ENCODE measurements at places on chromosomes 12 and 14.

DNA sequence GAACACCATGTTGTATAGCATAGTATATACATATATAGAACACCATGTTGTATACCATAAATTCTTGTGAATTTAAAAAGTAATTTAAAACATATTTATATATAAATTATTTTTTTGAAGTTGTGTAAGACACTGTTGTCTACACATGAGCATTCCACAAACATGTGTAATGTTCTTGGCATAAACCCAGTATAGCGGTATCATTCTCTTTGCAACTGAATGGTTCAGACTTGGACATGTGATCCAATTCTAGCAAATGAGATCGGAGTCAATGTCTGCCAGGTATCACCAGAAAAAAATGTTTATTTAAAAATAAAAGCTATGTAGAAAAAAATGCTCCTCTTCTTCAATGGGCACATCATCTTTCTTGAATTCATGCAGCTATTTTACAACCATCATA lies 33.9 kb downstream of the CEP290 start:
- DNase-seq = no peak

GRCh38 chr12:117155278-117156060 lies 34.8 kb downstream of the FBXO21 start:
- DNase-seq = peak; percentile 28

GRCh38 chr14:71638523-71639196 lies 293.6 kb upstream of the RGS6 start:
- no peak for DNase-seq

DNA sequence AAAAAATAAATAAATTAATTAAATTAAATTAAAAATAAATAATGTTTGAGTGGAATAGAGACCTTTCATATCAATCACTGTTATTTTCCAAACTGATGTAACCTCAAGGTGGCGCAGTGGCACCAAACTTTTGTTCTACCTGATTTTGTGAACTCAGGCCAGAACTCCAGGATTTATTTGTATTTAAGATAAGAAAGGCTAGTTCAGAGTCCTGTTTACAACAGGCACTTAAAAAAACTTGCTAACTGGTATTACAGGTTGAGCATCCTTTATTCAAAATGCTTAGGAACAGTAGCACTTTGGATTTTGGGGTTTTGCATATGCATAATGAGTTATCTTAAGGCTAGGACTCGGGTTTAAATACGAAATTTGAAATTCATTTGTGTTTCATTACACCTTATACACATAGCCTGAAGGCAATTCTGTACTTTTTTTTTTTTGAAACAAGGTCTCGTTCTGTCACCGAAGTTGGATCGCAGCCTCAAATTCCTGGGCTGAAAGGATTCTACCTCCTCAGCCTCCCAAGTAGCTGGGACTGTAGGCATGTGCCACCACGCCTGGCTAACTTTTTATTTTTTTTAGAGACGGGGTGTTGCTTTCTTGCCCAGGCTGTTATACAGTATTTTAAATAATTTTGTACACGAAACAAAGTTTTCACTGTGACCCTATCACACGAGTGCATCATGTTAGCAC lies 32.4 kb downstream of the YY1 start:
- DNase-seq = no peak

DNA sequence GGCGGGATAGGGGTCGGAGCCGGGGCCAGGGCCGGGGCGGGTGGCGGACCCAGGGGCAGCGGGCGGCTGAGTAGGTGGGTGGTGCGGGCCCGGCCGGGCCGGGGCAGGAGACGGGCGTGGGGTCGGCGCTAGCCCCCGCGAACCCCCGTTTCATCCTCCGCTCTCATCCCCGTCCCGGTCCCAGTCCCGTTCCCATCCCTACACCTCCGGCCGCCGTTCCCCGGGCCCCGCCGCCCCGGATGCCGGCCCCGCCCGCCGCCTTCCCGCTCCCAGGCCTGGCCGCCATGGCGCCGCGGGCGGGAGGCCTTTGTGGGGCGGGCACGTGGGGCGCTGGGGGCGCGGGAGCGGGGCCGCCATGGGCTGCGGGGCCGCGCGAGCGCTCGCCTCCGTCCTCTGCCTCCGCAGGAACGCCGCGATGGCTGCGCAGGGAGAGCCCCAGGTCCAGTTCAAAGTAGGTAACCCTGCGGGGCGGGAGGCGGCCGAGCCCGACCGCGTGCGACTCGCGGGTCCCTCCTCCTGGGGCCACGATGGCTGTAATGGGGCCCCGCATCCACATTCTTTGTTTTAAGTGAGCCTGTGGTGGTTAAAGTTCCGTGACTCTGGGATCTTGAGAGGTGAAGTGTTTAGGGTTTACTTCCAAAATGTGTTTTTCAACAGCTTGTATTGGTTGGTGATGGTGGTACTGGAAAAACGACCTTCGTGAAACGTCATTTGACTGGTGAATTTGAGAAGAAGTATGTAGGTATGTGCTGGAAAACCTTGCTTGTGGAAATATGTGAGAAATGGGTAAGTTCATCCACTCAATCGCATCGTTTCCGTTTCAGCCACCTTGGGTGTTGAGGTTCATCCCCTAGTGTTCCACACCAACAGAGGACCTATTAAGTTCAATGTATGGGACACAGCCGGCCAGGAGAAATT lies 572 bp downstream of the RAN start:
- DNase-seq = peak; percentile 39

GRCh38 chr14:73227812-73228781 lies 9.2 kb upstream of the PAPLN start:
- DNase-seq = no peak

DNA sequence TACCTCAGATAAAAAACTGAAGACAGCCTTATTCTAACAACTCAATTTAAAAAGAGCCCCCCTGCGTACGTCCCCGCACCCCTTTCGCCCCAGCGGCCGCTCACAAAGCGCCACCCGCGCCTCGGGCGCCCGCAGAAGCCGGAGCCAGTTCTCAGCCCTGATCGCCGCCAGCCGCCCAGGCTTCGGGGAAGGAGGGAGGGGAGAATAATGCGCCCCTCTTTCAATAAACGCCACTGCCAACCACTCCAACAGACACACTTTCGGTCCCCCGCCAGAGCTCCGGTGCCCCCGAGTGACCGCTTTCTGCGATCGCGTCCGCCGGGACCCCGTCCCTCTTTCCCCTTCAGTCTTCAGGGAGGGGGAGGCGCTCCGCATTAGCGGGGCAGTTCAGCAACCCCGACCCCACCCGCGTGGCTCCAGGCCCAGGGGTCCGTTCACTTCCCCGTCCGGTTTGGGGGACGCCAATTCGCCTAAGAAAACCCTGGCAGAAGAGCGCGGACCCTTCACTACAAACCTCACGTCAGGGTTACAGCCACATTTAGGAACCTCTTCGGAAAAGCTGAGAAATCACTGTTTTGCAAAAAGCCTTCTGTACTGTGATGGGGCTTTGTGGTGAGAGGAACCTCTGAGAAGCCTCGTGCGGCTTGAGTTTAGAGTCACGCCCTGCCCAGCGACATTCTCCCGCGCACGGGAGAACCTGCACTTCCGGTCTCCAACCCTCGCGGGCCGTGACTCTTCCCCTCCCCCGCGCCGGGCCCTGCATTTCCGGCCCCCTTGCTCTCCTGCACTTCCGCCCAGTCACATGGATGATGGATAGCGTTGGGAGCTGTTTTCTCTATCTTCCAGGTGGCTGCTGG lies 18.7 kb downstream of the FOXG1 start:
- DNase-seq = no peak

GRCh38 chr12:66852091-66852490 lies 173.2 kb upstream of the GRIP1 start:
- no peak for DNase-seq

GRCh38 chr14:36556811-36557433 lies 25.5 kb downstream of the NKX2-8 start:
- no peak for DNase-seq

- DNase-seq = no peak
Observed at GRCh38 chr12:100564090-100564489, 9.4 kb upstream of the GAS2L3 start.

DNA sequence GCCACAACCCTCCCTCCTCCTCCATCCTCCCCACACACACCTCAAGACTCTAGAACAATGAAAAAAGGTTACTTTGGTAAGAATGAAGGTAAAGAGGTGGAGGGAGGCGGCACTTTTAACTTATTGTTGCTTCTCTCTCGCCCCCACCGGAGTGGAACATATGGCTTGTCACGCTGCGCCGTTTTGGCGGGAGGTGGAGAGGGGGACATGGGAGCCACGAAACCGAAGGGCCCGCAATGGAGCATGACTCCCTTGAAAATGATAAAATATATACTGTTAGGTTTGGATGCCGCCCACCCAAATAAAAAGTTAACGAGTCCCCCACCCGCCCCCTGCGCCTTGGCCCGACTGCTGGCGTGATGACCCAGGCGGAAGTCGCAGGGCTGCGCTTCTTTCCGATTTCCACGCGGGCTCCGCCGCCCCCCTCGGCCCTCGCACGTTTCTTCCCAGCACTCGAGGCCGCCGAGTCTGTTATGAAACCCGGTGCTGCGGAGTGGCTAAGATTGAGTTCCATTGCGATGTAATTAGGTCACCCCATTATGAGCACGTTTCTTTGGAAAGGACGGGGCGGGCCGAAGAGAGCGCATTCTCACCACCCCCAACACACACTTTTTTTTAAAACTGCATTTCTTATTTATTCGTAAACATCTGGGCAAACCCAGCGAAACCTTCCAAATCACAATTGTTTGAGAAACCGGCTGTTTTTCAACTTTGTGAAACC lies 1.4 kb upstream of the ZFP36L1 start:
- peak; percentile 80 for DNase-seq

- peak; percentile 48 for DNase-seq
Observed at GRCh38 chr12:53205747-53206419, 1.2 kb downstream of the ITGB7 start.
